MM.1S (cell line): ENCODE measurements at places on chromosomes 7 and 10.
A peak's percentile ranks its signal among the peaks of the same experiment; 100 is the strongest.

DNA sequence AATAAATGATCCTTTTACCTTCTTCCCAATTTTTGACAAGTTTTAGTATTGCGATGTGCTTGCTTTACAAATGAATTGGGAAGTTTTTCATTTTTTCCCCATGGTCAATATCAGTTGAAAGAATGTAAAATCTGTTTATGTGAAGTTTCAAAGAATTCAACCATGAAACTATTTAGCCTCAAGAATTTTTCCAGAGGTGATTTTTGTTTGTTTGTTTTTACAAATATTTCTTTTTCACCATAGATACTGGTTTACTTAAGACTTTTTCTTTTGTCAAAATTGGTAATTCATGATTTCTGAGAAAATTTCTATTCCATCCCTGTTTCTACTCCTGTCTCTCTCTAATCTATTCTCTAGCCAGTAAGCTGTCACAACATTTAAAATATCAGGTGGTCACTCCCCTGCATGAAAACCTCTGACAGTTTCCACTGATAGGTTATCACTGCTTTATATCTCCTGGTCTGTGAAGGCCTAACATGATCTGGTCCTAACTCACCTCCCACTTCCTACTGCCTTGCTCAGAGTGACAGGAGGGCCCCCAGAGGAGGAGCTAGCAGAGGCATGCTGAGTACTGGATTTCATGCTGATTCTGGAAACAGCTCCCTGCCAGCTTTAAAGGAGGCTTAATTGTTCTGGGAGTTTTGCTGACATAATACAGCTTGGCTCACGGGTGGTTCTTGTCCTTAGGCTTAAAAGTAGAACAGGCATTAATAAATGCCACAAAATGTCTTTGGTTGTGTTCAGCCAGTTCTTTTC is 7.6 kb upstream of the ARMS2 start:
- no peak for DNase-seq

DNA sequence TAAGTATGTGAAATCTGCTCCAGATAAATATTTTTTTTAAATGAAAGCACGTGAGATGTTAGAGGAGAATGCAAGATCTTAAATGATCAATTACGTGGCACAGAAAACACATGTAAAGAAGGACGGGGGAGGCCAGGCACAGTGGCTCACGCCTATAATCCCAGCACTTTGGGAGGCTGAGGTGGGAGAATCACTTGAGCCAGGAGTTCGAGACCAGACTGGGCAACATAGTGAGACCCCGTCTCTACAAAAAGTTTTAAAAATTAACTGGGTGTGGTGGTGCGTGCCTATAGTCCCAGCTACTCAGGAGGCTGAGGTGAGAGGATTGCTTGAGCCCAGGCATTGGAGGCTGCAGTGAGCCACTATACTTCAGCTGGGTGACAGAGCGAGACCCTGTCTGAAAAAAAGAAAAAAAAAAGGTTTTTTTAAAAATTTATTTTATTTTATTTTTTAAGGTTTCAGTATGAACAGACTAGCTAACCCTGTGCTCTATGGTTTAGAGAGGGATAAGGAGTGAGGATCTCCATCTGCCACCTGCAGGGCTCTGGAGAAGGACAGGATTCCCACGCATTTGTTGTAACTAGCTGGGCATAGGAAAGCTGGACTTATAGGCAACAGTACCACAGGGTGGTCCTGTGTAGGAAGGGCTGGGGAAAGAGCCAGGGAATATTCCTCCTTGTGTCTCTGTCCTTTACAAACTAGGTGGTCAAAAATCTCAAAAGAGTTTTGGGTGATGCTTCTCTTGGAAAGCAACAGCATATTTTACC is 113.2 kb downstream of the SPAG6 start:
- DNase-seq = no peak

- no peak for DNase-seq
These were observed 105.1 kb downstream of the GATA3 start for GRCh38 chr10:8159341-8160165.

DNA sequence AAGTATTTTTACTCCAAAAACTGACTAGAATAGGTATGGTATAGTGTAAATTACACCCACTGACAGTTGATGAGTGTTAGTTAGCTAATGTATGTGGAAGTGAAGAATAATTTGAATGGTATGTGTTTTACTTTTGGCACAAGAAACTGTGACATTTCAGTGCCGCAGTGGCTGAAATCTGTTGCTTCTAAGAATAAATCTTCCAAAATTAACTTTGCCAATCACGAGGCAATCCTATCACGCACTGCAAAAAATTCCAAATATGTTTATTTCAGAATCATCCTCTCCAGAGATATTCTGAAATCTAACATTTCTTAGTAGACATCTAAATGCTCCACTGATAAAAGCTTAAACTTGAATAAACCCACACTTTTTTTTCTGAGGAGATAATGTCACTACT is 61.2 kb downstream of the PCLO start:
- no peak for DNase-seq

- DNase-seq = no peak
These were observed 15.4 kb downstream of the GLUD1 start for GRCh38 chr10:87079106-87079836.

GRCh38 chr10:122988501-122988900 is 8.3 kb downstream of the PSTK start:
- no peak for DNase-seq

DNA sequence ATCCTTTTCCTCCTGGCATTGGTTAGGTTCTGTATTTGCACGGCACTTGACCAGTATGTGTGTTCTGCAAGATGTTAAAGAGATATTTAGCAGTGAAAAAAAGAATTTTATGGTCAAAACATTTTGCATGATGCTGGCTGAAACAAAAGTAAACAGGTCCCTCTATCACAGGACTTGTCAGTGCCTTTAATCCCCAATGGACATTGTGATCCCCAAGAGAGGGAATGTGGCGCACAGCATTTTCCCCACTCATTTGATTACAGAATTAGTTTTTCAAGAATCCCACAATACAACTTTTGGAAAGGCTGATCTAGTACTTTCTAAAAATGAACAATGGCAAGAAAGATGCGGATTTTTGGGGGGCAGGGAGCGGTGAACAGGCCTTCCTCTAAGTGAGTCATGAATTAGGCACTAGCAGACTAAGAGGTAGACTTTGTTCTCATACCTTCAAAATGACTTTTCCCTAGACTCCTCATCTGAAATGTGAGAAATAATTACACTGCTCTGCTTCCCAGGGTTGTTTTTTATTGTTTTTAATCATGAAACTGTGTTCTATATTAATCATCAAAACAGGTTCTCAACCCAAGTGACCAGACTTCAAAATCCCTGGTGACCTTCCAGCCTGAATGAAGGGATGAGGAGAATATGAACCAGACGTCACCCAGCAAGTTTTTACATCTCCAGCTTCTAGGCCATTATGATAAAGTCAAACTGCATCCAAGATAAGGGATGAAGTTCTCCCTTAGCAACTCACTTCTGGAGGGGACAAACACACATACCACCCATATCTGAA is 8.6 kb downstream of the FBXW4 start:
- DNase-seq = no peak

DNA sequence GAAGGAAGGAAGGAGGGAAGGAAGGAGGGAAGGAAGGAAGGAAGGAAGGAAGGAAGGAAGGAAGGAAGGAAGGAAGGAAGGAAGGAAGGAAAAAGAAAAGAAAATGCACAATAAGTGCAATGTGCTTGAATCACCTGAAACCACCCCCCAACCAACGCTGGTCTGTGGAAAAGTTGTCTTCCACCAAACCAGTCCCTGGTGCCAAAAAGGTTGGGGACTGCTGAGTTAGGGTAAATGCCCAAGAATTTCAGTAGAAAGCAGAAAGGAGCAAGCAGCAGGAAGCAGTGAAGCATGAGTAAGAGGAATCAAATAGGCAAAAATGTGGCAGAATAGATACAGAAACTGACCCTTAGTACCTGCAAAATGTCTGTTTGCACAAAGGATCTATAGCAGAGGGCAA is 137.2 kb downstream of the JCAD start:
- DNase-seq = no peak

- DNase-seq = no peak
These were observed 240.8 kb downstream of the CDK14 start for GRCh38 chr7:90836937-90837336.

DNA sequence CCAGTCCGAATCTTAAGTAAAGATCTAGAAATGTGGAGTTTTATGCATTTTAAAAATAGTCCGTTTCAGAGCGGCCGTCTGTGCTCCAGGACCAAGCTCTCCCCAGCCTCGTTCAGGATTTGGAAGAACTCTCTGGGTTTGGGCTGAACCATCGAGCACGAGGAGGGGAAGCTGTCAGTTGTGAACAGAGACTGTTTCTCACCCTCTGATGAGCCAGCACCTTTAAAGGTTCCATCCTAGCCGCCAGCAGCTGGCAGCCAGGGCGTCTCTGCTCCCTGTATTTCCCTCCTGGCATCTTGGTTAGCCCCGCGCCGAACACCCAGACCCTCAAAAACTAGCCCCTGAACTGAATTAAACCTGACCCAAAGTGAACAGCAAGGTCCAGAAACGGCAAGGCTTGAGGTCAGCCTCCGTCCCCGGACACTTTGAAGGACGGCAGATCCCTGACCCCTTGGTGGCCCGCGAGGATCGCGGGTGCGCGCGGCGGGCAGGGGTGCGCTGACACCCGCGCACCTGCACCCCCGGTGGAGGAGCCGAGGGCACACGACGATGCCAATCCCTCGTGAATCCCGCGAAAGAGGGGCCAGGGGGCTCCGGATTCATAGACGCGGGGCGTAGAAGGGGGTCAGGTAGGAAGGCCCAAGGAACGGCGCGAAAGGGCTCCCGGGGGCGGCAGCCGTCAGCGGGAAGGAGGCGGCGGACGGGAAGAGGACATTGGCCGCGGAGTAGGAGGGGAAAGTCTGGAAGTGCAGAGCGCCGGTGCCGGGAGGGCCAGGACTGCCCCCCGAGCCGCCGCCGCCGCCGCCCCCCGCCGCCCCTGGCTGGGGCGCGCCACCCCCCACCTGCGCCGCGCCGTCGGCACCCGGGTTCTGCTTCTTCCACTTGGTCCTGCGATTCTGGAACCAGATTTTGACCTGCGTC is 2.7 kb downstream of the NKX1-2 start:
- no peak for DNase-seq

- peak; percentile 78 for DNase-seq
These were observed 48.5 kb upstream of the NXPH1 start for GRCh38 chr7:8384901-8385300.

DNA sequence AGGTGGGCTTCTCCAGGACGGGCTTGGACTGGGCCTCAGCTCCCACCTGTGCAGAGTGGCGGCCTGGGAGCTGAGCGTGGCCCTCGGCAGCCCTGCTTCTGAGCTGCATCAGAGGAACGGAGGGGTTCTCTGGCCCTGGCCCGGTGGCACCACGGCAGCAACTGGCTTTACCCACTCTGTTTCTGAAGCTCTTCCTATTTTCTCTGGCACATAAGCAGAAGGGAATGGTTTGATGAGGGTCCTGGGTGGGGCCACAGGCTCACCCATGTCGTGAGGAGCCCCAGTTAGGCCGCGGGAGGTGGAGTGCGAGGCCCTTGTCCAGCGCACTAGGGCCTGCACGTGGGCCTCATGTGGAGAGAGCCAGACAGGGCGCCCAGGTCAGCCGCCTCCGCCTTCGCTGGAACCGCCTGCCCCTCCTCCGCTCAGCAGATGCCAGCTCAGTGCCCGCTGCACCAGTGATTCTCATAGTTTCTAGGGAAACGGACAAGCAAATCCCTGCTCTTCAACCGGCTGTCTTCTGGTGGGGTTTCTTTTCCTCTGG is 284.0 kb downstream of the CELF2 start:
- DNase-seq = no peak

DNA sequence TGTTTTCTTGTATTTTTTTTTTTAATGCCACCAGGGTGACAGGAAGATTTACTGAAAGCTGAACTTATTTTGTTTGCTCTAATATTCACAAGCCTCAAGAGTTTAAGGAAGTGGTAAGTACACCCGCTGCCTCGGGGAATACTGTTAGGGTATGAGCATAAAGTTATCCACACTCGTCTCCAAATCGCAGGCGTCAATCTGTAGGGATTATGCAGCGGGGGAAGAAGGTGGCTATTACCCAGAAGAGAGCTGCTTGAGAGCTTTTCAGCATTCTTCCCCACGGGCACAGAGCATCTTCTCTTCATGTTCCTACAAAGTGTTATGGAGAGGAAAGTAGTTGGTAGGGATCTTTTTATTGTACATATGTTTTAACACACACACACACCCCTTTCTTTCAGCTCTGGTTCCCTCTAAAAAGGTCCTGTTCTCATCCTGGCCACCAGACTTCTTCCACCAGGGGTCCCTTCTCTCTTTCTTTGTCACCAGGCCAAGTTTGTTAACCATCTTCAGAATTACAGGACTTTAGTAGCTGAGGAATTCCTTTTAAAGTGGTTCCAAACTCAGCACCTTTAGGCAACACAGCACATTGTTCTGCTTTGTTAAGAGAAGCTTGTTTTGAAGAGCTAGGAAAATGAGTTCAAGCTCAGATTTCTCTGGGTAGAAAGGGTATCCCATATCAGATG is 411.6 kb upstream of the GALNT17 start:
- DNase-seq = no peak

- no peak for DNase-seq
These were observed 29.8 kb upstream of the VCL start for GRCh38 chr10:73968098-73968521.

DNA sequence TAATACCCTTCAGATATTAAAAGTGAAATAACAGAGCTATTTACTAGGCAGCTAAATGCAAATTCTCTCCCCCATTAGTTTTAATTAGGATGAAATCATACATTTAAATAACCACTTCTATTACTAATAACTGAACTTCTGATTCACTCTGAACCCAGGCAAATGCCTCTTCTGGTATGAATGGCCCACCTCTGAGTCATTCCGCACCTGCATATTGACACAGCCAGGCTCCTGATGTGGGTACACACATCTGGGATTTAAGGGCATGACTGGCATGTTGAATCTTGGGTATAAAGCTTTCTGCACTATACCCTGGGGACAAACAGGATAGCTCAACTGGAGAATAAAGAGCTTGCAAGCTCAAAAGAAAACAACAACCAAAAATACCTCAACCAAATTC is 140.9 kb downstream of the AUTS2 start:
- no peak for DNase-seq

DNA sequence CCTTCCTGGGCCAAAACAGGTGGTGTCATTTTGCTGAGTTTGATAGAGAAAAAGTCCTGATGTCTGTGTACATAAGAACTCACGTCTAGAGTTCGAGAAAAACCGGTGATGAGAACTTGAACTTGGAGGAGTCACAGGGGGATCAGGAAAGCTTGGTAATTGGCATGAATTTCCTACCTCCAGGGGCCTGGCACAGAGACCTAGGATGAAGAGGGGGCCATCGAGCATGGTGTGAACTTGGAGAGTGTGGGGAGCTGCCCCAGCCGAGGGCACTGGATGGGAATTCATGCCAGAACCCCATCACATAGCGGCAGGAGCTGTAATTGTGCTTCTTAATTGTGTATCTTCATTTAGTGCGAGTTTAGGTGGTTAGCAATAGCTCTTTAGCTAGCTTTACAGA is 82.2 kb downstream of the CUX1 start:
- no peak for DNase-seq

DNA sequence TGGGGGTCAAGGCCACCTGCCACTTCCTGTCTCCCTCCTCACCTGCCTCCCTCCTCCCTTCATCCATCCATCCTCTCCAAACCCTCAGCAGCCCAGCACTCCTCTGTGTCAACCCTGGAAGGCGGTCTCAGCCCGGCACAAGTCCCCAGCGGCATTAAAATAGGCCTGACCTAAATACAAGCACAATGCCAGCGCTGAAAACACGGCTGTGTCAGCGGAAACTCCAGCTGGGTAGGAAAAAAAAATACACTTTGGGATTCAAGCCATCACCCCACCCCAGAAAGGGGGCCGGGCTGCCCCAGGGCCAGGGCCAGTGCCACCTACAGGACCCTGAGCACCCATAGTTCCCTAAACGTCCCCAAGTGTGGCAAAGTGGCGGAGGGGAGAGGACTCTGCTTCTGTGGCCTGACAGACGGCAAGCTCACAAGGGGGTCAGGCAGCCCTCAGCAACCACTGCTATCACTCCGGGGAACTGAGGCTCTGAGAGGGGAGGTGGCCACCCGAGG is 22.7 kb upstream of the GTF2IRD1 start:
- DNase-seq = no peak
